Fibroblast of skin of right quadriceps (primary cell): ENCODE measurements at places on chromosomes 3 and 15.
A peak's percentile ranks its signal among the peaks of the same experiment; 100 is the strongest.

GRCh38 chr15:55991802-55992768 lies 1.3 kb downstream of the NEDD4 start:
- DNase-seq, result no peak

- DNase-seq, result peak; percentile 52
Measured at GRCh38 chr3:32399030-32399620, 7.5 kb downstream of the CMTM7 start.

GRCh38 chr15:34628577-34629152 lies 45.2 kb upstream of the GOLGA8B start:
- DNase-seq, result peak; percentile 14

DNA sequence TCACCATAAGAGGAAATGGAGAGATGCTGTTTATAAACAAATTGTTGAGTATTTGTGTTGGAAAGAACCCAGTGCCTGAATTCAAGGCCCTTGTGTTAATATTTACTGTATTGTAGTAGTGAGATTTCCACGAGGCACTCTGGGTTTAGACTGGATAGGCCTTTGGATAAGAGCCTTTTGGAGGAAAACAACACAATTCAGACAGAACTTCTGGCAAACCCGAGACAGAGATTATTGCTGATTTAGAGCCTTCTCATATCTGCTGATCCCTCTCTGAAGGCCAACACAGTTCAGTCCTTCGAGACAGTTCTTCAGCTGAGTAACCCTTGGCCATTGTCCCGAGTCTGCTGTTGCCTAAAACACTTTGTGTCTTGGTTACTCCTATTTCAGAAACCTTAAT lies 55.7 kb downstream of the LMCD1 start:
- no peak for DNase-seq

GRCh38 chr3:59081071-59081470 lies 31.2 kb upstream of the CFAP20DC start:
- no peak for DNase-seq
